ENCODE measurements at places on chromosomes 12 and 14.

GRCh38 chr12:65836419-65837197, 12.3 kb downstream of the HMGA2 start:
- DNase-seq = no peak

DNA sequence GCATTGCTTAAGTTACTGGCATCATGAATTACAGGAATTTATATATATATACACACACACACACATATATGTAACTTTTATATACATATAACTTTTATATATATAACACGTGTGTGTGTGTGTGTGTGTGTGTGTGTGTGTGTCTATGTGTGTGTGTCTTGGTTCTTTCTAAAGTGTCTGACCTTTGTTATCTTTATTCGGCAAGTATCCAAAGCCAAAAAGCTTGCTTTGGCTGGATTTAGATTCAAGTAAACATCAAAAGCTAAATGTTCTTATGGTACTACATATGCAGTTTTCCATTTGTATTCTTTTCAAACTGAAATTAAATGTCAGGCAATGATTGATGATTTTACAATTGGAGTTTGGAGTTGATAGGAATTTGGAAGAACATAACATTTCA, 69.9 kb downstream of the SLC16A7 start:
- DNase-seq = no peak

DNA sequence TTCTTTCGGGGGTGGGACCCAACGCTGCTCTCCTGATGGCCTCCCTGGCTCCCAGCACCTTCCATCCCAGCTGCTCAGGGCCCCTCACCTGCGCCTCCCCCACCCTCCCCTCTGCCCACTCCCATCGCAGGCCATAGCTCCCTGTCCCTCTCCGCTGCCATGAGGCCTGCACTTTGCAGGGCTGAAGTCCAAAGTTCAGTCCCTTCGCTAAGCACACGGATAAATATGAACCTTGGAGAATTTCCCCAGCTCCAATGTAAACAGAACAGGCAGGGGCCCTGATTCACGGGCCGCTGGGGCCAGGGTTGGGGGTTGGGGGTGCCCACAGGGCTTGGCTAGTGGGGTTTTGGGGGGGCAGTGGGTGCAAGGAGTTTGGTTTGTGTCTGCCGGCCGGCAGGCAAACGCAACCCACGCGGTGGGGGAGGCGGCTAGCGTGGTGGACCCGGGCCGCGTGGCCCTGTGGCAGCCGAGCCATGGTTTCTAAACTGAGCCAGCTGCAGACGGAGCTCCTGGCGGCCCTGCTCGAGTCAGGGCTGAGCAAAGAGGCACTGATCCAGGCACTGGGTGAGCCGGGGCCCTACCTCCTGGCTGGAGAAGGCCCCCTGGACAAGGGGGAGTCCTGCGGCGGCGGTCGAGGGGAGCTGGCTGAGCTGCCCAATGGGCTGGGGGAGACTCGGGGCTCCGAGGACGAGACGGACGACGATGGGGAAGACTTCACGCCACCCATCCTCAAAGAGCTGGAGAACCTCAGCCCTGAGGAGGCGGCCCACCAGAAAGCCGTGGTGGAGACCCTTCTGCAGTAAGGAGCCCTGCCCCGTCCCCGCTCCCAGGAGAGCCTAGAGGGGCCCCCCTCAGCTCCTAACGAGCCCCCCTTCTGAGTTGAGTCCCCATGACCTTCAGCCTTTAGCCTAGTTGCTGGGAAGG, at the start of gene HNF1A:
HNF1A (plus strand) TSS at position 248 of the 924 bp plus-strand sequence; CDS start at position 474, 226 bp downstream.
- DNase-seq = no peak

- DNase-seq = no peak
Observed at GRCh38 chr14:64005822-64006221, 153.0 kb downstream of the SYNE2 start.

- peak; percentile 93 for DNase-seq
Observed at GRCh38 chr12:124545508-124546418, 21.6 kb downstream of the NCOR2 start.

DNA sequence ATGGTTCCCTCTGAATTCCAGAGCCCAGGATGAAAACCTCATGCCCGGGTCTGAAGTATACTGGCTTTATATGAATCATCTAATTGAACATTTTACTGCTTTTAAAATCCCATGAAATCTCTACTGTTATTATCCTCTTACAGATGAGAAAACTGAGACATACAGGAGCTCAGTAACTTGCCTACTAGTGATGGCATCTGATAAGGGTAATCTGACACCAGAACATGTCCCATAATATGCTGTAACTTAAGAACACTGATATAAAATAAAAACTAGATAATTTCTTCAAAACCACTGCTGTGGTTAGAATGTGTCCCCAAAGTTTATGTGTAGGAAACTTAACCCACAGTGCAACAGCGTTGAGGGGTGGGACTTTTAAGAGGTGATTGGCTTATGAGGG, 219.6 kb upstream of the TMTC1 start:
- DNase-seq = no peak

- DNase-seq = no peak
Observed at GRCh38 chr12:16096273-16096849, 181.1 kb downstream of the SLC15A5 start.

DNA sequence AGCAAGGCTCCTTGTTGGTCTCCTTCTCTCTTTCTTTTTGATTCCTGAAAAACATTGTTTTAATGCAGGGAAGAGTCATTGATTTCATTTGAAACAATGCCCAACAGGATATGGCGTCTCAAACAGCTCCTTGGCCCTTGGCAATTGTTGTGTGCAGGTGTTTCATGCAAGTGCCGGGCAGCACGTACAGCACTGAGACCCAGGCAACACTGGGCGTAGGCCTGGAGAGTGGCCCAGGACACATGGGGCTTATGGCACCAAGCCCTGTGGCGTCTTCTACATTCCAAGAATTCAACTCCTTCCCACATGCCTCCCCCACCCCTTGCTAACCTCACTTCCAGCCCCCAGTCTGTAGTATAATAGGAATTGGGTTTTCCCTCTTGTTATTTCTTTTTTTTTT, 230.4 kb downstream of the SPTSSA start:
- DNase-seq = no peak

DNA sequence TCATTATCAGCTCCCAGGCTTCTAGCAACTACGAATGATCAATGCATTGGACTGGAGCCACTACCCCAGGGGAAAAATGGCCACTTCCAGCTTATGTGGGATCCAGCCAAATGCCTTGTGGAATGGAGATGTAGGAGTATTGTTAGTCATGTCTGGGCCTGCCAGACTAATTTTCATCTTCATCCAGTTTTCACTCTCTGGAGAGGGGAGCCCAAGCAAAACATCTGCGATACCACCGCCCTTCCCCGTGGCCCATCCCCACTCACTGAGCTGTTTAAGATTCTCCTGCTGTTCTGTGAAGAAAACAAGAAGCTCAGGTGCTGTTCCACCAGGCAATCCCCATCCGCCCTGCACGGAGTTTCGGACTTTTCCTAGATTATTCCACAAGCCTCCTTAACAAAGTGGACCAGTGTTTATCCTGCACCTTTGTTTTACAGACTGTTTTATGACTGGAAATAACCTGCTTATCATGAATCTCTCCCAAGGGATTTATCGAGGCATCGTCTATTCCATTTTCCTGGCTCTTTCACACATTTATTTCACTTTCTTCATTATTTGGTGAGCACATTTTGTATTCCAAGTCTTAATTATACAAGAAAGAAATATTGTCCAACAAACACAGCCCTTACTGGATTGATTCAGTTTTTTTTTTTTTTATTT, 35.5 kb upstream of the MAX start:
- DNase-seq = no peak

Data from activated CD4-positive, alpha-beta T cell treated with anti-CD3 and anti-CD28 coated beads, Interleukin-2, Interleukin-6, amounts not matched to agents 100 ng/mL and 50 ng/mL, durations not matched to agents 16 hours and 8 hours (primary cell).